Stimulated activated CD8-positive, alpha-beta memory T cell treated with anti-CD3 and anti-CD28 coated beads, Interleukin-4, amount 100 ng/mL, for 24 hours (primary cell): ENCODE measurements at places on chromosomes 3 and 15.

DNA sequence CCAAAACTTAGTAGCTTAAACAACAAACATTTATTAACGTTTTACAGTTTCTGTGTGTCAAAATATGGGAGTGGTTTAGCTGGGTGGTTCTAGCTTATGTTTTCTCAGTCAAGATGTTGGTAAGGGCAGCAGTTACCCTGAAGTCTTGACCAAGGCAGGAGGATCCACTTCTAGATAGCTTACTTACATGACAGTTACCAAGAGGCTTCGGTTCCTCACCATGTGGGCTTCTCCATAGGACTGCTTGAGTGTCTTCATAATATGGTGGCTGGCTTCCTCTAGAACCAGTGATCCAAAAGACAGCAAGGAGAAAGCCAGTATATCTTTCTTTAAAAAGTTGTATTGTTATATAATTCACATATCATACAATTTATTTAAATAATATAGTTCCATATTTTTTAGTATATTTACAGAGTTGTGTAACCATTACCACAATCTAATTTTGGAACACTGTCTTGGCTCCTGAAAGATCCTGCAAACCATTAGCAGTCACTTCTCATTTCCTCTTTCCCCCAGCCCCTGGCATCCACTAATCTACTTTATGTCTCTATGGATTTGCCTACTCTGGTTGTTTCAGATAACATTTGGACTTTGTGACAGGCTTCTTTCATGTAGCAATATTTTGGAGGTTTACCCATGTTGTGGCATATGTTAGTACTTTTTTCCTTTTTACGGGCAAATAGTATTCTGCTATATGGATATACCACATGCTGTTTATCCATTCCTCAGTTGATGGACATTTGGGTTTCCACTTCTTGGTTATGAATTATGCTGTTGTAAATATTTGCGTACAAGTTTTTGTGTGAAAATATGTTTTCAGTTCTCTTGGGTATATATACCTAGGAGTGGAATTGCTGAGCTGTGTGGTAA, 33.3 kb downstream of the MAPK6 start:
- DNase-seq = no peak

DNA sequence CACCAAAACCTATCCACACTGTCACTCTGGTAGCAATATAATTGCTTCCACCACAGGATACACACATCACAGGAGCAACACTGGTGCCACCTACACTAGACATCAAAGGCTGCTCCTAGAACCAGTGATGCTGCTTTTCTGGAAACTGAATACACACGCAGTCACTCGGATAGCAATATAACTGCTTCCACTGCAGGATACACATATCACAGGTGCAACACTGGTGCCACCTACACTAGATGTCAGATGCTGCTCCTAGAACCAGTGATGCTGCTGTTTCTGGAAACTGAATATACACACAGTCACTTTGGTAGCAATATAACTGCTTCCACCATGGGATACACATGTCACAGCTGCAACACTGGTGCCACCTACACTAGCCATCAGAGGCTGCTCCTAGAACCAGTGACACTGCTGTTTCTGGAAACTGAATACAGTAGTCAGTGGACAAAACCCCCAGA, 6.9 kb upstream of the TNFSF10 start:
- DNase-seq = no peak

DNA sequence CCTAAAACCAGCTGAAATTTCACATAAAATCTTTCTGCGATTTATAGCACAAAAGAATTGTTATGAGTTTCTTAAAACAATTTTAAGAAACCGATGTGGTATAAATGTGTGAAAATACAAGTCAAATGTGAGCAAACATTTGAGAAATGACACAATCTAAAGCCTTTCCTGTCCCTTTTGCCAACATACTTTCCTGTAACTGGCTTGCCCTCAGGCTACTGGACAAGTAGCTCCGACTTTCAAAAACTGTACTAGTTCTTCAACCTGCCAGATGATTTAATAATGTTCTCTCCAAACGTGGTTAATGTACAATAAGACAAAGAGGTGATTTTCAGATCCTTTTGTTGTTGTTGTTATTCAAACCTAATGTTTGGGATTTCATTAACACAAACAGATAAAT, 105.9 kb upstream of the ARHGEF26 start:
- no peak for DNase-seq

DNA sequence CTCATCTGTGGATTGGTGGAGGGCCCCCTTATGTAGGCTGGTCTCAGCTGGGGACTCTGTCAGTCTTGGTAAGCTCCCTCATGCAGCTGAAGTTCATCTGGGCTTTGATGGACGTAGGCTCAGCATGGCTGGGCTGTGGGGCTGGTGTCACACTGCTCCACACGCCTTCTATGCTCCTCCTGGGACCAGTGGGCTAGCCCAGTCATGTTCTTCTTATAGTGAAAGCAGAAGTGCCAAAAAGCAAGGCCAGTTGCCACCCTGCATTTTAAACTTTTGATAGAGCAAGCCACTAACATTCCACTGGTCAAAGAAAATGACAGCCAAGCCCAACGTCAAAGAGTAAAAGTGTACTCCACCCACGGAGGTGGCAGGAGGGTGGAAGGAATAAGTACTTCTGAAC, 165.5 kb downstream of the MEX3B start:
- DNase-seq = no peak

DNA sequence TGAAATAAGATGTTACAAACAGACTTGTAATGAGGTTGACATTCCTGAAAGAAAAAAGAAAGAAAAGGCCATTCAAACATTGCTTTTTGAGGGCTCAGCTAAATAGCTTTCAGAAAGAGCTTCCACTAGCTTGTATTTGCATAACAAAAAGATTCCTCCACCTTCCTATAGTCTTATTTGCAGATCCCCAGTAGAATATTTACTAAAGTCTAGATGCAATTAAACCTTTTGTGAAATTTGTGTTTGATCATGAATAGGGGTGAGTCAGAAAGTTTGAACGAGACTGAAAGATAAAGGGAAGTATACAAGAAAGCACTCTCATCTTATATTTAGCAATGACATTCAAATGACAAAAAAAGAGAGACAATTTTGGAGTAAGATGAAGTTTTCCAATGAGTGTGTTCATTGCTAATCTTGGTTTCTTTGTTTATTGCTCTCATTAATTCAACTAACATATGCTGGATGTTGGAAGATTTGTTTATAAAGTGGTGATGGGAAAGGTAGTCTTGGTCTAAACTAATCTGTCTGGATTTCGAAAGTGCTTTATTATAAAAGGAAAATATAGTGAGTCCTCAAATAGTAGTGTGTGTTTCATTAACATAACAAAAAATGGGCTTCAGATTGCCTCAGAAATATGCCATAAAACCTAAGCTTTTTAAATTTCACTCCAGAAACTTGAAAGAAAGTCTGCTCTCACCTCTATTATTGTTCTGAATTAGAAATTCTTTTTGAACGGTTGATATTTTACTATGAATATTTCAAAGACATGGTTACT, 9.1 kb upstream of the CADPS start:
- DNase-seq = no peak

- no peak for DNase-seq
Measured at GRCh38 chr15:75230016-75230343, 28.2 kb upstream of the GOLGA6C start.

DNA sequence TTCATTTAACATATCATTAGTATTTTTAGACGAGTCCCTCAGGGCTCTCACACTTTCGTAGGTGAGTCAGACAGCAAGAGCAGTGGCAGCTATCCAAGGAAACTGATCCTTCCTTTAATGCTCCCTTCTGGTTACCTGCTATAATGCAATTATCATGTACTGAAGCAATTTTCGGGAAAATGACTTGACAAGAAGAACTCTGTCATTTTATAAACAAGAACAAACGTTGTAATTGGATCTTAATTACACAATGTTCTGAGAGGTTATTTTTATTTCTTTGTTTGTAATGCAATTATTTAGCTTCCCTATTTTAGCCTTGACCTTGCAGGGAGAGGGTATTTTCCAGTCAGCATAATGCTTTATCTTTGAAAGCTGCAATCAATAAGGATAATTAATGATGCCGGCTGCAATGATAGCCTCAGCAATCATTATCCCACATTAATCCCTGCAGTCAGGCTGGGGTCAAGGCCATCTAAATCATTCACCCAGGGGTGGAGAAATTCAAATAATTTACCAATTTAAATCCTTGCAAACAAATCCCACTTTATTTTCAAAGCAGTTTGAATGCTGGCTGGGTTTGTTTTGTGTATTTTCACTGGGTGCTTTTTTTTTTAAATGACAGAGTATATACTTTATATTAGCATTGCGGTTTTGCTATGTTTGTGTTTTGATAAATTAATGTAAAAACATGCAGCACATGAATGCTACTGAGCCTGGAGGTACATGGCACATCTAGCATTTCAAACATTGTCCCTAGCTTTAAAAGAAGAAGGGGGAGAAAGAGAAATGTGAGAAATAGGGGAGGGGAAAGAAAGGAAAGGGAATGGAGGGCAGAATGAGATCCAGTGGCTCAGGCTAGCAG, 249.9 kb downstream of the SHOX2 start:
- no peak for DNase-seq

- no peak for DNase-seq
Measured at GRCh38 chr3:60594025-60594424, 657.2 kb downstream of the FHIT start.

- no peak for DNase-seq
Measured at GRCh38 chr3:122947196-122947595, 80.4 kb downstream of the SEMA5B start.

DNA sequence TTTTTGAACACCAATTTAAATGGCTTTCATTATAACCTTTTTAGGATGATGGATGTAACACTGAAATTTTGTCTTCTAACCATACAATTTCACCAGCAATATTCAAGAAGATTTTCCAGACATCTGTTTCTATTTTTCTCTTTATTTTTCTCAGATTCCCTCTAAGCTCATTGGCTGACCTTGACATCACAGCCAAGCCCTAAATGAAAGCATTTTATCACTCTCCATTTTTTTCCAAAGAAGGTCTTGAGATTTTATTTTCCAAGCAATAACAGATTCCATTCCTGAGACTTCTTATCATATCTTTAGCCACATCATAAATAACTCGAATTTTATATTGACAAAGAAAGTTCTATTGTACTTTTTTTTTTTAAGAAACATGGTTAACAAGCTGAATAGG, 392.6 kb upstream of the THBS1 start:
- no peak for DNase-seq

DNA sequence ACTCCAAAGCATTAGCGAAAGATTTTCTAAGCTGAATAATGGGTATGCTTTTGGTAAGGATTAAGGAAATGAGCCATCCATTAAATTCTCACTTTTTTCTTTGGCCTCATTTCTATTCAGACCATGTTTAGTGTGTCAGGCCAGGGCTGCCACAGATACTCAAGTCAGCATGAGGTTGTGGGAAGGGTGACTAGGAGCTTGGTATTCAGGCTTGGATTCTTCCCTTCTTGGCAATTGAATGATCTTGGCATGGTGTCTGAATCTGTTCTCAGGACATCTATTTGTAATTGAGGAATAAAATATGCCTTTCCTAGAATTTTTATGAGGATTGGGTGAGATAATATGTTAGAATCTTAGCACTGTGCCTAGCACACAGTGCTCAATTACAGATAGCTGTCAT, 11.2 kb downstream of the CCNB2 start:
- DNase-seq = no peak

DNA sequence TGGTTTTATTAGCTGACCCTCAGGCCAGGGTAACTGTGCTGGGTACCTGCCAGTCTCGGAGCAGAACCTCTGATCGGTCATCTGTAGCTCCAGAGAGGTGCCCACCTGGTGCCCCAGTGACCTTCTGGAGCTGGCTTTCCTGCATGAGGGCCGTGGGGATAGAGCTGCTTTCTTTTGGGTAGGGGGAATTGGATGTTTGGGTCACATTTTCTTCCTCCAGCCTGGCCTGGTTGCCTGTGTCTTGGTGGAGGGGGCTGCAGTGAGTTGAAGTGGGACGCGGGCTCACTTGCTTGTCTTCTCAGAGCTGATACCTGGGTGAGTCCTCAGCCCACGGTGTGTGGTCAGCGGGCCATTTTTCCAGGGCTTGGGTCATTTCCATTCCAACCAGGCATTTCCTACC, 2.6 kb downstream of the ZNF710 start:
- no peak for DNase-seq

- no peak for DNase-seq
Measured at GRCh38 chr3:190444006-190444405, 5.7 kb downstream of the TMEM207 start.

- no peak for DNase-seq
Measured at GRCh38 chr3:49733551-49733950, 9.8 kb upstream of the GMPPB start.

DNA sequence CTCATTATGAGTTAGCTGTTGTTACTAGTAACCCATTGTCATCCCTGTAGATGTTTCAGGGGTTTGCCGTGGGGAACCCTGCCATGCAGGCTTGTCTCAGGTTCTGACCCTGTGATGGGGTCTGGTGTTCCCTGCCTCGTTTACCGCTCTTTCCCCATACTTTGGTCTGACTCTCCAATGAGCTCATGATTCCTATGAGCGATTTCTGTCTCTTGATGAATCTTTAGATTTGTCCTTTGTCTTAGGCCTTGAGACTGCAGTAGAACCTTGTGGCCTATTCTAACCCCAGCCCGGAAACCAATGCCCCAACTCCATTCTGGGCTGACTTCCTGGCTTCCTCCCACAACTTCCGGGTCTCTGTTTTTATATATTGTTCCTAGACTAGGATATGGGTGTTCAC, 11.3 kb upstream of the IQGAP1 start:
- peak; percentile 35 for DNase-seq

GRCh38 chr3:95123104-95123503, 1060.2 kb downstream of the NSUN3 start:
- no peak for DNase-seq

DNA sequence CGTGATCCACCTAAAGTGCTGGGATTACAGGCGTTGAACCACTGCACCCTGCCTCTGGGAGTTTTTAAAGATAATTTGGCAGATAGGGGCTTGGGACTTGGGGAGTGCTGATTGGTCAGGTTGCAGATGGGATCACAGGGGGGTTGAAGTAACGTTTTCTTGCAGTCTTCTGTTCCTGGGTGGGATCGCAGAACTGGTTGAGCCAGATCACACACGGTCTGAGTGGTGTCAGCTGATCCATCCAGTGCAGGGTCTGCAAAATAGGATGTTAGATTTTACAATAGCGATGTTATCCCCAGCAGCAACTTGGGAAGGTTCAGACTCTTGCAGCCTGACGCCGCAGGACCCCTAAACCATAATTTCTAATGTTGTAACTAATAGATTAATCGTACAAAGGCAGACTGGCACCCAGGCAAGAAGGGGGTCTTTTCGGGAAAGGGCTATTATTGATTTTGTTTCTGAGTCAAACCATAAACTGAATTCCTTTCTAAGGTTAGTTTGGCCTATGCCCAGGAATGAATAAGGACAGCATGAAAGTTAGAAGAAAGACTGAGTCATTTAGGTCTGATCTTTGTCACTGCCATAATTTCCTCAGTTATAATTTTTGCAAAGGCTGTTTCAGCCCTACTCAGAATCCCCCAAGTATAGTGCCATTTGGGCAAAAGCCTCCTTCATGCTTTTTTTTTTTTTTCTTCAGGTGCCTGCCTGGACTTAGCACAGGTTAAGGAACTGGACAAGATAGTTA, 1.5 kb upstream of the CA12 start:
- no peak for DNase-seq
